ENCODE measurements at places on chromosomes 7 and 10. TPM values are rescaled to one million over a fixed set of nuclear protein-coding genes. Genes with fewer than 3 reads are reported as not detected.

GRCh38 chr7:93036149-93036640 is 81.6 kb downstream of the SAMD9 start:
- H3K27ac ChIP-seq, result no peak overlapping the region
- no peak overlapping the region for H3K4me3 ChIP-seq
- no peaks in the 10 kb centered on the region for H3K36me3 ChIP-seq
- no peaks in the 10 kb centered on the region for H3K4me1 ChIP-seq
- no peak for DNase-seq

DNA sequence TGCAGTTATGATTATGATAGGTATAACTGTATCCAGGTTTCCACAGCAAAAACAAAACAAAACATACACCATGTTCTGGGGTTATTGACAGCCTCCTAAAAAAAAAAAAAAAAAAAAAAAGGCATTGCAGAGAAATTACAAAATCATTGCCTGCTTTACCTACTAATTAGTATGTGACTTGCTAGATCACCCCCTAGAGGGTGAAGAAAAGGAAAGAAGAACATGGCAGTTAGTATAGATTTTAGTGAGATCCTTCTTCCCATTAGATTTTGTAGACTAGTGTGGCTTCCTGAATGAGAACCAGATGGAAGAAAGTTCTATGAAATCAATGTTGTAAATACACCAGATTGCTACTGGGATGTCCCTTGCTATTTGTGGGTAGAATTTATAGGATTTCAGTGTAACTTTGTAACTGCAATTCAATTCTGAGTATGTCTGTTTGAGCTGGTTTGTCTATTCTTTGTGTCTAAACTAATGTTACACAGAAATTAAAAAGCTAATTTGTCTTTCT is 24.0 kb upstream of the AGBL3 start:
- no peak for DNase-seq
- no peaks in the 10 kb centered on the region for H3K4me1 ChIP-seq
- H3K36me3 ChIP-seq, result peaks cover 83% of the 10 kb centered on the region
- no peak overlapping the region for H3K27ac ChIP-seq

DNA sequence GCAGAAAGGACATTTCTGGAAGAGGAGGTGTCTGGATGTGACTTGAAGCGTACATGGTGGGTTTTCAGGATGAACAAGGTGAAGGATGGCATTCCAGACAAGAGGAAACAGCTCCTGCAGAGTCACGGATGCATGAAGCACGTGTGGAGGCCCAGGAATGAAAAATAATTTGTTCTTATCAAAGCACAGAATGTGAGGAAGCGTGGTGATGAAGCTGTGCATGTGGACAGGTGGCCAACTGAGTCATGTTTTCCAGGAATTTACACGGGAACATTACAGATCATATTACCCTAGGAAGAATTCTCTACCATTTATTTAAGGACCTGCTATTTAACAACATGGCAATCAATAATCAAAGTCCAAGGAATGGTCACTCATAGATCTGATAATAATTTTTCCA is 413.2 kb upstream of the KLF6 start:
- H3K27me3 ChIP-seq, result no peaks in the 10 kb centered on the region
- H3K27ac ChIP-seq, result no peak overlapping the region
- peaks cover 10% of the 10 kb centered on the region for H3K4me1 ChIP-seq
- no peak overlapping the region for H3K4me3 ChIP-seq
- H3K36me3 ChIP-seq, result no peaks in the 10 kb centered on the region
- DNase-seq, result no peak

- H3K36me3 ChIP-seq, result no peaks in the 10 kb centered on the region
- no peak for DNase-seq
- no peaks in the 10 kb centered on the region for H3K27me3 ChIP-seq
- H3K4me3 ChIP-seq, result no peak overlapping the region
- no peaks in the 10 kb centered on the region for H3K4me1 ChIP-seq
- H3K27ac ChIP-seq, result no peak overlapping the region
Observed at GRCh38 chr10:91540733-91541132, 92.1 kb downstream of the PPP1R3C start.

DNA sequence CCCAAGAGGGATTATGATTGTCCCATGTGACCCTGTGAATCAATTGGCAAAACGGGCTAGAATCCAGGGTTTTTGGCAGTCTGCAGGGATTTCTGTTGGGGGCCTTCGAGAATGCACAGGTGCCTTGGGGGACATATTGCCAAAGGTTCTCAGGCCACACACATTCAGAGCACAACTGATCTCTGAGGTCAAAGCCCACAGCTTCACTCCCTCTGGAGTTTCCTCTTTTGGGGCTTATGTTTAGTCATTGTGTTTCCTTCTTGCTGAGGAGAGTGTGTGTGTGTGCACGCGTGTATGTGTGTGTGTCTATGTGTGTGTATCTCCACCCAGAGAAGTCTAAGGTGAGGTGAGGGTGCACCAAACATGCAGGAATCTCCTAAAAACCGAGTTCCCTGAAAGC is 8.8 kb downstream of the PPIF start:
- H3K27me3 ChIP-seq, result no peaks in the 10 kb centered on the region
- peaks cover 43% of the 10 kb centered on the region for H3K36me3 ChIP-seq
- no peak overlapping the region for H3K4me3 ChIP-seq
- DNase-seq, result no peak
- H3K4me1 ChIP-seq, result peaks cover 4% of the 10 kb centered on the region

GRCh38 chr7:105017657-105018365 is 3.8 kb downstream of the KMT2E start:
- no peak for DNase-seq
- H3K36me3 ChIP-seq, result no peaks in the 10 kb centered on the region
- H3K4me1 ChIP-seq, result peaks cover 64% of the 10 kb centered on the region
- no peak overlapping the region for H3K27ac ChIP-seq
- peak overlapping the region; percentile 84 for H3K4me3 ChIP-seq

GRCh38 chr7:23712368-23713284 is 2.6 kb downstream of the STK31 start:
- H3K4me3 ChIP-seq, result no peak overlapping the region
- H3K27ac ChIP-seq, result no peak overlapping the region
- H3K4me1 ChIP-seq, result no peaks in the 10 kb centered on the region

DNA sequence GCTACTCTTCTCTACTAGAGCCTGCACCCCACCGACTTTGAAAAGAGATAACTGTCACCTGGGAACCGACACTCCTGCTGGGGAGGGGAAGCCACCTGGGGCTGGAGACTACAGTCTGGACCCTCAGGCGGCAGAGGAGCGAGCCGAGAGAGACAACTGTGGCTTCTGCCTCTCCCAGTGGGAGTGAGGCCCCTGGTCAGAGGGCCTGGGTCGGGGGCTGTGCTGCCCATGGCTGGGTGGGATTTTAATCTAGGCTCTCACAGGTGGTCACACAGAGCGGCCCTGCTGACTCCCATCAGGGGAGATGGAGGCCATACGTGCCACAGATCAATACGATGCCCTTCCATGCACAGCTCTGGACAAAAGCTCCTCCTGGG is 372.1 kb downstream of the DNAJB6 start:
- DNase-seq, result peak; percentile 37
- H3K27me3 ChIP-seq, result peaks cover under 1% of the 10 kb centered on the region
- H3K27ac ChIP-seq, result no peak overlapping the region
- H3K4me1 ChIP-seq, result no peaks in the 10 kb centered on the region

GRCh38 chr10:1567742-1568495 is 169.4 kb downstream of the ADARB2 start:
- no peaks in the 10 kb centered on the region for H3K27me3 ChIP-seq
- H3K36me3 ChIP-seq, result no peaks in the 10 kb centered on the region
- H3K4me3 ChIP-seq, result no peak overlapping the region
- no peak for DNase-seq
- H3K4me1 ChIP-seq, result no peaks in the 10 kb centered on the region

- peaks cover 12% of the 10 kb centered on the region for H3K36me3 ChIP-seq
- H3K27ac ChIP-seq, result no peak overlapping the region
- H3K4me3 ChIP-seq, result no peak overlapping the region
- no peak for DNase-seq
Observed at GRCh38 chr7:74371381-74372341, 82.0 kb upstream of the GTF2IRD1 start.

- no peaks in the 10 kb centered on the region for H3K36me3 ChIP-seq
- no peak overlapping the region for H3K4me3 ChIP-seq
- DNase-seq, result peak; percentile 53
- no peaks in the 10 kb centered on the region for H3K27me3 ChIP-seq
- peaks cover 9% of the 10 kb centered on the region for H3K4me1 ChIP-seq
Observed at GRCh38 chr7:16933296-16934279, 51.8 kb upstream of the AGR3 start.

DNA sequence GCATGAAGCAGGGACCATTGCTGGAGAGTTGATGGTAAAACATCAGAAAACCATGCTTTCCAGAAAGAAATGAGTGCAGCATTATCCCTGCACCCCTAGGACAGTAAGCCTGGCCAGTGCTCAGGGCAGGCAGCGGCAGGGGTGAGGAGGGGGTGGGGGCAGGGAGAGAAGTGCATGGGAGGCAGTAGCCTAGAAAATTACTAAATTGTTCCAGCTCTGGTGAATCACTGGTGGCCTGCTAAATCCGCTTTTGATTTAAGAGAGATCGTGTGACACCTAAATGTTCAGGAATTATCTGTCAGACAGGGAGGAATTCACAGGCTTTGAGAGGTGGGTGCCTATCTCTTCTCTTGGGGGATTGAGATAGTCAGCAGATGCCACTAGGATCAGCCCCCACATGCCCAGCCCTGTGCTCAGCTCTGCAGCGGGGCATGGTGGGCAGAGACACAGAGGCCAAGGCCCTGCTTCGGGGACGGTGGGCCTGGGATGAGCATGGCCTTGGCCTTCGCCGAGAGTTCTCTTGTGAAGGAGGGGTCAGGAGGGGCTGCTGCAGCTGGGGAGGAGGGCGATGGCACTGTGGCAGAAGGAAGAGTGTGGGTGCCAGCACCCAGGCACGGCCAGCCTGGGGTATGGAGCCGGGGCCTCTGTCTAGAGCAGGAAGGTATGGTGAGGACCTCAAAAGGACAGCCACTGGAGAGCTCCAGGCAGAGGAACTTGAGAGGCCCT is 5.0 kb upstream of the AQP1 start:
- no peaks in the 10 kb centered on the region for H3K36me3 ChIP-seq
- H3K4me1 ChIP-seq, result peaks cover 77% of the 10 kb centered on the region
- peak overlapping the region; percentile 62 for H3K27ac ChIP-seq
- DNase-seq, result no peak
- no peaks in the 10 kb centered on the region for H3K27me3 ChIP-seq
- H3K4me3 ChIP-seq, result no peak overlapping the region

- no peak overlapping the region for H3K27ac ChIP-seq
- H3K36me3 ChIP-seq, result no peaks in the 10 kb centered on the region
- H3K27me3 ChIP-seq, result no peaks in the 10 kb centered on the region
- no peak for DNase-seq
- no peak overlapping the region for H3K4me3 ChIP-seq
Observed at GRCh38 chr7:117270371-117270770, 52.5 kb downstream of the WNT2 start.

DNA sequence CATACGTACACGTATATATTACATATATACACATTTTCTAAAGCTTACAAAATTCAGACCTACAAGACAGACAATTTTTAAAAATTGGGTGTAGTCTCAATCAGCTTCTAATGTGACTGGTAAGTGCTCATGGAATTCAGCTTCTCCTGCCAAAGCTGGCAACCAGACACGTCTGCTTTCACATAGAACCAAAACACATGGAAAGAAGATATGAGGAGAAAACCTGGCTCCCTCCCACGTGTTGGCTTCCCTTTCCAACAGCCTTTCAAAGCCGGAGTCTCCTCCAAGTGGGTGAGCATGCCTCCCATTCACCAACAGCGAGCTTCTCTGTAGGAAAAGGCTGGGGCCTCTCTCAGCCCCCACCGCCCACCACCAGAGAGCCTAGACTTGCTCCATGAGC is 33.4 kb downstream of the CDCA7L start:
- no peak overlapping the region for H3K4me3 ChIP-seq
- no peaks in the 10 kb centered on the region for H3K27me3 ChIP-seq
- no peak overlapping the region for H3K27ac ChIP-seq
- H3K4me1 ChIP-seq, result no peaks in the 10 kb centered on the region
- no peak for DNase-seq

- no peaks in the 10 kb centered on the region for H3K36me3 ChIP-seq
- H3K4me3 ChIP-seq, result no peak overlapping the region
- H3K27me3 ChIP-seq, result no peaks in the 10 kb centered on the region
- DNase-seq, result no peak
Observed at GRCh38 chr7:24715661-24716479, 41.4 kb downstream of the GSDME start.

- no peaks in the 10 kb centered on the region for H3K36me3 ChIP-seq
- H3K4me3 ChIP-seq, result no peak overlapping the region
- no peak overlapping the region for H3K27ac ChIP-seq
- H3K4me1 ChIP-seq, result peaks cover 19% of the 10 kb centered on the region
- DNase-seq, result peak; percentile 41
- H3K27me3 ChIP-seq, result no peaks in the 10 kb centered on the region
Observed at GRCh38 chr7:117157241-117158209, 165.3 kb downstream of the WNT2 start.

GRCh38 chr10:132363921-132364593 is 32.1 kb downstream of the LRRC27 start:
- H3K4me3 ChIP-seq, result no peak overlapping the region
- H3K27me3 ChIP-seq, result no peaks in the 10 kb centered on the region
- DNase-seq, result peak; percentile 52
- no peak overlapping the region for H3K27ac ChIP-seq
- peaks cover 23% of the 10 kb centered on the region for H3K36me3 ChIP-seq

DNA sequence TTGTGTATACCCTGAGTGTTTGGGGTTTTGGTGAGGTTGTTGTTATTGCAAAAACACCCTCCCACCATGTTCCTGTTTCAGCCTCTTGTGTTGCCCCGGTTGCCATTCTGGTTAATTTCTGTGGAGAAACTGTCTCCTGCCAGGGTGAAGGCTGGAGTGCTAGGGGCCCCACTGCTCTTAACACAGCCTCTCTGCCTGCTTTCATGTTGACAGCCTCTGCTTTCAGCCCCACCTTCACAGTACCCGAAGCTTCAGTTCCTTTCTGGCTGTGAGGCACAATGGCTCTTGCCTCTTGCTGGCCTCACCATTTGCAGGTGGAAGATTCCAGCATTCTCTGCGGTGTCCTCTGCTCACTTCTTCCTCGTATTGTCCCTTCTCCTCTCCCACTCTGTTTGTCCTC is 19.2 kb downstream of the SLC18A2 start:
- H3K4me3 ChIP-seq, result no peak overlapping the region
- peaks cover 39% of the 10 kb centered on the region for H3K27me3 ChIP-seq
- DNase-seq, result no peak
- no peaks in the 10 kb centered on the region for H3K36me3 ChIP-seq
- no peaks in the 10 kb centered on the region for H3K4me1 ChIP-seq

The PMPCB gene
- 47.7 TPM for total RNA-seq

The RAPGEF5 gene
- 85.1 TPM for total RNA-seq

The ANKRD61 gene
- total RNA-seq, result not detected

The AVPI1 gene
- total RNA-seq, result 22.6 TPM

The ERLIN1 gene
- total RNA-seq, result 31.9 TPM

The ANKRD2 gene
- total RNA-seq, result 0.35 TPM

The HOXA10 gene
- total RNA-seq, result 0.38 TPM

The HYAL4 gene
- not detected for total RNA-seq

The ODAD2 gene
- total RNA-seq, result 4.5 TPM

The LBX1 gene
- not detected for total RNA-seq

The OPALIN gene
- total RNA-seq, result not detected

The SPACDR gene
- total RNA-seq, result 1.7 TPM

All from lower lobe of right lung (tissue), 2 donors.